Activated T-cell treated with anti-CD3 and anti-CD28 coated beads for 1 hour (primary cell): ENCODE measurements at places on chromosomes 3 and 15.

DNA sequence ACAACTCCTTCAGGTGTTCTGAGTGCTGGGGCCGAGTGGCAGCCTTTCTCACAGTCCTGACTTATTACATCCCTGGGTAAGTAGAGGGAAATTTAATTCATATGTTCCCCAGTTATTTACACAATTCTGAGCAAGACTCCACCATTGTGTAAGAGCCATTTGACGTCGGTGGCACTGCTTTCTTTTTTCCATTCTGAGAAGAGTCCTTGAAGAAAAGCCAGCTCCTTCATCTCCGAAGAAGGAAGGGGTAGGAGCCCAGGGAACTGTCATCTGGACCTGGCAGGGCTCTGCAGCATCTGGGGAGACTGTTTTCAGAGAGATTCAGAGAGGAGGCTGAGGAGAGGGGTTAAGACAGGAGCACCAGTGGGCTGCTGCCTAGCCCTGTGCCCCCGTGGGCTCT is 22.6 kb upstream of the MASP1 start:
- DNase-seq: no peak

- no peak for DNase-seq
Observed at GRCh38 chr3:128036119-128036518, 16.1 kb upstream of the SEC61A1 start.

DNA sequence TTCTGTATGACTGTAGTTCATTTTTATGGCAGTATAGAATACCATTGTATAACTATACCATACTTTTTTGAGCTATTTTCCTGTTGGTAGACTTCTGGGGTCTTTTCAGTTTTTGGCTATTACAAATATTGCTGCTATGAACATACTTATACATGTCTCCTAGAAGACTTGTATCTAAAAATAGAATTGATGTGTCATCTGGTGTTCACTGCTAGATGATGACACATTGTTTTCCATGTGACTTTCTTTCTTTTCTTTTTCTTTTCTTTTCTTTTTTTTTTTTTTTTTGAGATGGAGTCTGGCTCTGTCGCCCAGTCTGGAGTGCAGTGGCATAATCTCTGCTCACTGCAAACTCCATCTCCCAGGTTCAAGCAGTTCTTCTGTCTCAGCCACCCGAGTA is 69.8 kb downstream of the SH3GL3 start:
- no peak for DNase-seq

GRCh38 chr15:56244038-56244810 is 545 bp upstream of the RFX7 start:
- peak; percentile 2 for DNase-seq

- DNase-seq: no peak
Observed at GRCh38 chr3:153928851-153929250, 192.3 kb upstream of the ARHGEF26 start.

DNA sequence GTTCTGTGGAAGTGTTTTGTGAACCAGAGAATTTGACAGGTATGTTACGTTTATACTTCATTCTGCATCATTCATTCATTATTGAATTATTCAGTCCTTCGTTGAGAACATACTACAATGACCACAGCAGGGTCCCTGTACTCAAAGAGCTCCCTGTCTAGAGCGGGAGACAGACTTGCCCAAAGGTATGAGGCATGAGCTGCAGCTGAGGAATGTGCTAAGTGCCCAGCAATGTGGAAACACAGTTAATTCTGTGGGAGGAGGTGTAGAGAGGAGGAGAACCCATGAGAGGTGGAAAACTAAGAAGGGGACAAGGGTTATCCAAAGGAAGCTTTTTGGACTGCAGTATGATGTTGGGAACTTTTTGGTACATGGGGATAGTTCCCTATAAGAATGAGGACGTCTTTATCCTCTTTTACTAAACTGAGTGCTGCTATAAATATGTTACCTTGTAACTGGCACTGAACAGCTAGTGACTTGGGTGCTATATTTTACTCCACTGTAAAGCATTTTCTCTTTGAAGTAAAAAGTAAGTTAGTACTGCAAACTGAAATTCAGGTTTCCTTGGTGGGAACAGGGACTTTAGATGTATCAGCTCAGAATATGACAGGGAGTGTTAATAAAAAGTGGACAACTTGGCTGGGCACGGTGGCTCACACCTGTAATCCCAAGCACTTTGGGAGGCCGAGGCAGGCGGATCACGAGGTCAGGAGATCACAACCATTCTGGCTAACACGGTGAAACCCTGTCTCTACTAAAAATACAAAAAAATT is 5.7 kb downstream of the SMAD3 start:
- DNase-seq: no peak

GRCh38 chr3:187789872-187790271 is 44.6 kb upstream of the BCL6 start:
- DNase-seq: no peak
